ENCODE measurements at places on chromosomes 5 and 9.

- no peak for DNase-seq
Measured at GRCh38 chr9:95313010-95313498, 4.5 kb downstream of the FANCC start.

GRCh38 chr9:121956808-121957207 is 136.3 kb downstream of the TTLL11 start:
- no peak for DNase-seq

DNA sequence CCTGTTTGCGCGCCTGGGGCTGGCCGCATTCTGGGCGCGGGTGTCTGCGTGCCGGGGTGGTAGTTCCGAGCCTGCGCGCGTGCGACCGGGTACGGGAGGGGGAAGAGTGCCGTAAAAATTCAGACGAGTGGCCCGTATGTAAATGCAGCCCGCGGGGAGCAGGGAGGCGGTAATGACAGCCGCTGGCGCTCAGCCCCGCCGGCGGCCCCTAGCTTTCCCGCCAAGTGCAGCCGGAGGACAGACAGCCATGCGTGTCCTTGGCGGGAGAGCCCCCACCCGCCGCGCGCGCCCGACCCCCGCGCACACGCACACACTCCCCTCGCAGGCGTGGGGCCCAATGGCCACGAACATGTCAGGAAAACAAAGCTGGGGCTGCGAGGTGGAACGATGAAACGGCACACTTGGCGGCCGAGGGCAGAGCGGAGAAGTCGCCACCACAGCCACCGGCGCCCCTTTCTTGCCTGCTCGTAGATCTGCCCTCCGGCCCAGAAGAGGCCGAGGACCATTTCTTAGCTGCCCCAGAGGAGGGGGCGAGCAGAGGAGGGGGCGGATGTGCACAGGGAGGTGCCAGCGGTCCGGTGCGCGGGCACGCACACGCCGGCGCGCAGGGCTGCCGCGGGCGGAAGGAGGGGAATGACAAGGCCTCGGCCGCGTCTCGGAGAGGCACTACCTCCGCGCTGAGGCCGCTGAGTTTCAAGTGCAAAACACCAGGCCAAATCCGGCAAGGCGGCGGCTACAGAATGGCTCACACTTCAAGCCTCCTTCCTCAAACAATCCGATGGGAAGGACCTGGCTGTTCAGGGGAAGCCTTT is 208.4 kb downstream of the MEF2C start:
- DNase-seq, result no peak

DNA sequence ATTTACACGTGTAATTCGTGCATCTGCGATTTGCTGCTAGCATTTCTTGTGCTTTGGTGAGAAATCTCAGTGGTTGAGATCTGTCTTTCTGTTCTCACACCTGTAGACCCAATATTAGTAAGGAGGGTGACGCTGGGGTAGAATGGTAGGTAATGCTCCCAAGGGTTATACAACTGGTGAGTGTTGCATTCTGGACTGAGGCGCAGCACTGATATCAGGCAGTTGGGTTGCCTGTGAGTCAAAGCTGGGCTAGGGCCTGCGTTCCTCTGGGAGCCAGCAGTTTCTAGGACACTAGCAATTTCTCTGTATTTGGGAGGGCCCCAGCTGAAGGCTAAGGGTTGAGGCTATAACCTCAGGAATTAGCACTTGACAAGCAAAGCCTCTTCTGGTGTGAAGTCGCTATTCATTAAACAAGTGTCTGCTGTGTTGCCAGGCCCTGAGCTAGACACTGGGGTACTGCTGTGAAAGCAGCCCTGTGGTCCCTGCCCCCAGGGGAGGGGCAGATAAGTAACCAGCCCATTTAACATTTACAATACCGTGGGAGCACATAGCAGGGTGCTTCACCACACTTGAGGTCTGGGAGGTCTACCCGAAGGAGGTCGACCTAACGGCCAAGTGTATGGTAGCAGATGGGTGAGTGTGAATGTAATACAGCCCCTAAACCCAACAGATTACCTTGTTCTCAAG is 28.7 kb downstream of the LARP1 start:
- no peak for DNase-seq

DNA sequence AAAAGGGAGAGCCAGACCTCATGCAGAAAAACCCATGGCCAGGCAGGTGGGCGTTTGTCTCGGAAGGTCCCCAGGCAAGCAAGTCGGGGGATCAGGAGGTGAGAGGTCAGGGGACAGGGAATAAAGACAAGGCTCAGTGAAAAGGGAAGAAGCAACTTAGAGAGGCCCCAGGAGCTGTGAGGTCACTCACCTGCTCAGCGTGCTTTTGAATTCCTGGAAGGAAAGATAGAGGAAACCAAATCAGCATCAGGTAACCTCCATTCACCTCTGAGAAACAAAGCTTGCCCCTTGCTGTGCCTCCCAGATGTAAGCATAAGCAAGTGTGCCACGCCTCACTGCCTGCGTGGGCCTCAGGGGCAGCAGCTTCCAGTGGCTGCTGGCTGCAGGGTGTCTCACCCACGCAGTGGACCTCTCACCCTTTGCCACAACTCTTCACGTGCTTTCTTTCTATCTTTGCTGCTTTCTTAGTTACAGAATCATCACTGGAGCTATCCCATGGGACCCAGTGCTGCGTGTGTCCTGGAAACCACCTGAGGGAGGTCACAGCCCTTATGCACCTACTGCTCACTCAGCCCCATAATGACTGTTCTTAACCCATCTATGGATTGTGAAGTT is 6.0 kb downstream of the TRIM7 start:
- no peak for DNase-seq

GRCh38 chr9:131485728-131486422 is 16.8 kb upstream of the POMT1 start:
- DNase-seq, result no peak

- DNase-seq, result no peak
Measured at GRCh38 chr5:78058625-78059024, 235.9 kb downstream of the AP3B1 start.

DNA sequence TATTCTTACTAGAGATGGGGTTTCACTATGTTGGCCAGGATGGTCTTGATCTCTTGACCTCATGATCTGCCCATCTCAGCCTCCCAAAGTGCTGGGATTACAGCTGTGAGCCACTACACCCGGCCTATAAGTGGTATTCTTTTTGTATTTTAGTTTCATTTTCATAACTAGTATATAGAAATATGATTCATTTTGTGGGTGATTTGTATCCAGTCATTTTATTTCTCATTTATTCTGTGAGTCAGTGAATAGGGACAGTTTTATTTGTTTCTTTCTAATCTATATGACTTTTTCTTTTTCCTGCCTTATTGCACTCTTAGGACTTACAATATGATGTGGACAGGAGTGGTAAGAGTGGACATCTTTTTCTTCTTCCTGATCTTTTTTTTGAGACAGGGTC is 112.9 kb downstream of the AOPEP start:
- DNase-seq, result no peak

- no peak for DNase-seq
Measured at GRCh38 chr9:68538200-68538599, 2.5 kb downstream of the TMEM252 start.

GRCh38 chr5:172617817-172618216 is 23.2 kb upstream of the NEURL1B start:
- DNase-seq, result no peak

DNA sequence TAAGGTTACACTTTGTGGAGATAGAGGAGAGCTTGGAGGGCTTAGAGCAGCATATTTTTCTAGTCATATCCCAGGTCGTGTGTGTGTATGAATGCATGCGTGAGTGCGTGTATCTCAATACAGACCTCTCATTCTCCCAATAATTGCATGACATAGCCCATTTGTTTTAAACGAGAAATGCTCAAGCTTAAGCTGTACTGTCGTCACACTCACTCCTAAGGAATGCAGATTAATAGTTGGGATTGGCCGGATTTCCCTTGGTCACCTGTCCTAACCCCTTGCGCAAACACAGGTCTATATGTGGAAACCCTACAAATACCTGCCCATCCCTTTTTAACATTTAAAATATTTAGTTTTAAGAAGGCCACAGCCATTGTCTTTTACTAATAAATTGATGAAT is 165.8 kb downstream of the SEMA5A start:
- no peak for DNase-seq

GRCh38 chr5:152514827-152515397 is 109.8 kb upstream of the NMUR2 start:
- DNase-seq, result no peak

- no peak for DNase-seq
Measured at GRCh38 chr5:91038180-91038808, 344.8 kb downstream of the ARRDC3 start.

GRCh38 chr5:154287136-154287535 is 96.6 kb downstream of the GALNT10 start:
- DNase-seq, result no peak

DNA sequence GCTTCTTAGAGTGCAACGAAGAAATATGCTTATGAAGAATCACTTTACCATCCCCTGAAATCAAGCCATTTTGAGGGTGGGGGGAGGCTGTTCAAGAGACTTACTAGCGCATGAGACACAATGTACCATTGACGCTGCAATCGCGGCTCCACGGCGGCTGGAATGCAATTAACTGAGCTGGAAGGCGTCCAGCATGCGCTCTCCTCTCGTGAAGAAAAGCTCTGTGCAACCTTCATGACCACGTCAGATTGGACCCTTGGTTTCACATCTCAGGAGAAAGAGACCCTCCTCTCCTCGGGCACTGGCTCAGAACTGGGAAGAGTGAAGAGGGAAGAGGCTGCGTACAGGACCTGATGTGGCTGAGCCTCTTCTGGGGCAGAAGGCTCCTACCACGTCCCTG is 138.5 kb upstream of the IRX2 start:
- DNase-seq, result no peak

DNA sequence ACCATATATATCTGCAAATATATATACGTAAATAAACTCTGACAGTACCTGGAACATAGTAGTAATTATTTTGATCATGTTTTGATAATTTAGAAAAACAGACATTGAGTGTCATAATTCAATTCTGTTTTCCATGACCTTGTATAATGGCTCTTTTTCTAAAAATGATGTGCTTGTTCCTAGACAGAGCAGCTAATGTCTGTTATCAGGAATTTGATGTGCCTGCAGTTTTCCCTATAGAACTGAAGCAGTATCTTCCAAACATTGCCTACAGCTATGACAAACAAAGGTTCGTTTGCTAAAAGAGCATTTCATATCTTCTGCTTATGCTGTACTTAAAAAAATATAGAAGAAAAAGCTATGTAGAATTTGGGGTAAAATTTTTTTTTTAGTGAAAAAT is 5.3 kb downstream of the SETD9 start:
- no peak for DNase-seq

DNA sequence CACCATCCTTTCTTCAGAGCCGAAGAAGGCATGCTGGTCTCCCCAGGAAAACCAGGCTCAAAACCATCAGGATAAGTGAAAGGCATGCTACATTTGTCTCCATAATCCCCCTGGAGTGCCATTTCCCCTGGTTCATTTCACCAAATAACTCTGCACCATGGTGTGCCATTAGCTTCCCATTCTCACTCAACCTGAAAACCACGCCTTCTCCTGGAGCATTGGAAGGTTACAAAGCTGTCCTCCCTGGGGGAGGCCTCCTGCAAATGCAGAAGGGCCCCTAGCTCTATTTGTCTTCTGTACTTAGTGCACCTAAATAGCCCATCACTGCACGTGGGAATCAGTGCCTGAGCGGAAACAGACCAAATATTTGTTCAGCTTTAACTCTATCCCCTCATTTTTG is 90.2 kb upstream of the ICE1 start:
- DNase-seq, result no peak

DNA sequence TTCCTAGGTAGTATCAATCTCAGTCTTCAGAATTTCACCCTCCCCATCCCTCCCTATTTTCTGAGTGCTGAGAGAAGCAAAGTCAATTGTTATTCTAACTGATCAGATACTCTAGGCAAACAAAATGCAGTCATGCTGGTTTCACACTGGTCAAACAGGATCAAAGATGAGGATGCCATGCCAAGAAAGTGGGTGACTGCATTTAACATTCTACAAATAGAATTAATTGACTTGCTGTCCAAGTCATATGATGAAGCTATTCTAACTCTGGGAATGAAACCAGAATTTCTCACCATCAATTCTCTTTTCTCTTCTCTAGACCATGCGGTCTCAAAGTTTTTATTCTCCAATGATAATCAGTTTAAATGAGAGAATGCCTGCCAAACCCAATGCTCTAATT is 112.5 kb downstream of the CTNND2 start:
- no peak for DNase-seq

DNA sequence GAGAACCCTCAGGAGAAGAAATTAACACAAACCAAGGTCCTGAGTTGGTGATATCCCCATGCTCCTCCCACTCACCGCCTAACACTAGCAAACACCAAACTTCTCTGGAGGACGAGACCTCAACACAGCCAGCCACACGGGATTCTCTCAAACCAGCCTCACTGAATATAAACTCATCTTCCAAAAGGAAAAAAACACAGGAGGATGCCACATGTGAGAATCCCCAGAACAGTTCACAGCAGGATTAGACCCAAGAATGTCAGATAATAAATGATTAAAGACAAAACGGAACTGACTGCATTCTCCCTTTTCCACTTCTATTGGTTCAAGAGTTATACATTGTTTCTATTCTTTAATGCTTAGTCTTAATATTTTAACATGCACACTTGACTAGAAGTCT is 89.2 kb downstream of the LPAR1 start:
- DNase-seq, result no peak

GRCh38 chr9:131755541-131756198 is 15.8 kb upstream of the RAPGEF1 start:
- peak; percentile 85 for DNase-seq

GRCh38 chr5:176550275-176550831 is 1.2 kb downstream of the CDHR2 start:
- no peak for DNase-seq

- no peak for DNase-seq
Measured at GRCh38 chr5:79795764-79796398, 106.2 kb downstream of the CMYA5 start.

GRCh38 chr9:107033966-107034365 is 171.0 kb downstream of the ZNF462 start:
- DNase-seq, result no peak

GRCh38 chr5:180785121-180785781 is 17.4 kb downstream of the MGAT1 start:
- no peak for DNase-seq

DNA sequence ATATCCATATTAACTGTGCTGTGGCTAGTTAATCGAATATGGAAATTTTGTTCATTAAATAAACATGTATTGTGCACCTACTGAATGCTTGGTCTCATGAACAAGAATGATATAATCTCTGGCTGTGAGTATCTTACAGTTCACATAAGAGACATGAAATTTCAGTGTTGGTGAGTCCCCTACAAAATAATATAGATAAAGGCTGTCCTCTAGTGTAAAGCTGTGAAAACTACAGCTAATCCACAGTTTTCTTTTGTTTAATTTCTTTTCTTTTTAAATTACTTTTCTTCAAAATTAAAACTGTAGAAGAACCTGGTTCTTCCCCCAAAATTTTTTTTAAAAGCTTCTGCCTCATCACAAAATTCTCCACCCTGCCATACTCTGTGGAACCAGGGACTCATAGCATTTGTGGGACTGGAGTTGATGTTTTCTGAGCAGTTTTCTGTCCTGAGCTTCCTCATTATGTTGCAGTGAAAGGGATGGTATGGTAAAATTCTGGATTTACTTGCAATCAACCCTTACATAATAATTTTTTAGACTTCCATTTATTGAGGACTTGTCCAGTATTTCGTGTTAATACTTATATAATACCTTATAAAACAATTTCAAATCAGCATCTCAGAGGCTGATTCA is 135.0 kb downstream of the STK32A start:
- DNase-seq, result no peak
